ENCODE measurements at places on chromosomes 5 and 9. TPM values are rescaled to one million over a fixed set of nuclear protein-coding genes. Genes with fewer than 3 reads are reported as not detected.

DNA sequence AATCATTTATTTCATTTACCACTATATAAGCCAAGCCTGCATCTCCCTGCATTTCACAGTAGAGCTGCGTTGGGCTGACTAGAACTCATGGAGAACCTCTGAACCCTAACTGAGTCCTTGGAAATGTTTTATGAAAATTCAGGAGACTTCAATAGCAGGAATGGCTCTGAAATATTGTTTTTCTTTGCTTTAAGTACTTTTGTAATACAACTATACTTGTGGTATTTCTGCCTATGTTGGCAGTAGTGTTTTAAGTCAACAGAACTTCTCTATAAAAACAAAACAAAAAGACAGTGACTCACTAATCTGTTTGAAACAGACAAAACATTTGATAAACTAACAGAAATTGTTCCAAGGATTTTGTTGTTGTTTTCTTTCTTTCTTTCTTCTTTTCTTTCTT lies 489.2 kb upstream of the MEF2C start:
- DNase-seq: no peak

SOX30 gene
- 0.42 TPM for polyA plus RNA-seq

- no peak for DNase-seq
Measured at GRCh38 chr5:131998431-131999040, 12.9 kb downstream of the ACSL6 start.

C5orf58 gene
- polyA plus RNA-seq: 0.59 TPM

DNA sequence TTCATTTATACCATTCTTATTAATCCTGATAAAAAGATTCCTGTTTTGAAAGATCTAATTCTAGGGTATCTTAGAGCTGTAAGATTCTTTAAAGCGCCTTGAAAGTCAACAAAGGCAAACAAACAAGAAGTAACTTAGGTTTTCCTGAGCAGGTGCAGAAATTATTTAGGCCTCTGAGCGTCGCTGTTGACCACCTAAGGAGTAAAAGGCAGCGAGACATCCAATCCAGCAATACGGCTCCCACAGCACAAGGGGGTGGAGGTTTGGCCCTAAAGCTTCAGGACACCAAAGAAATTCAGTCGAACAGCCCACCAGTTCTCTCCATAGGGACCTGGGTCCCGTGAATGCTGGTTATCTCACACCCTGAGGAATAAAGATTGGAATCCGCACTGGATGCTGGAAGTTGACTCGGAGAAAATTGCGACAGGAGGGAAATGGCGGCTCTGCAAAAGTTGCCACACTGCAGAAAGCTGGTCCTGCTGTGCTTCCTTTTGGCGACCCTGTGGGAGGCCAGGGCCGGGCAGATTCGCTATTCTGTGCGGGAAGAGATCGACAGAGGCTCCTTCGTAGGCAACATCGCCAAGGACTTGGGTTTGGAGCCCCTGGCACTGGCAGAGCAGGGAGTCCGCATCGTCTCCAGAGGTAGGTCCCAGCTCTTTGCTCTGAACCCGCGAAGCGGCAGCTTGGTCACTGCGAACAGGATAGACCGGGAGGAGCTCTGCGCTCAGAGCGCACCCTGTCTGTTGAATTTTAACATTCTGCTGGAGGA lies at the start of gene PCDHGA2:
Gene PCDHGA2 (plus strand): TSS at position 223 of the 769 bp plus-strand sequence.
- DNase-seq: no peak

DNA sequence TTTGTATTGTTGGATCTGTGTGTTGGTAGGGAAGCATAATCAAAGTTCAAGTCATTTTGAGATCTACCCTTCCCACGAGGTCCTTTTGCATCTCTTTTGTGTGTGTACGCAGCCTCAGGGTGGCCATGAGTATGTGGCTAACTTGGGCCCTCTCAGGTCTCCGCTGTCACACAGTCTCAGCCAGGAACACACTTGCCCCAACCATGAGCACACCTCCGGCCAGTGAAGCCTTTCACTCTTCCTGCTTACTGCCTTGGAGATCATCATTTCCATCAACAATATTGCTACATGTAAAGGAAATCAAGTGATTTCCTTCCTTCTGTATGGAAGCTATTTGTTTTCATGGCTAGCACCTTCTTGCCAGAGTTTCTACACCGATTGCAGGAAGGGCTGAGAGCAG lies 13.9 kb downstream of the ZNF346 start:
- DNase-seq: no peak

PDE4D gene
- polyA plus RNA-seq: 40.4 TPM

DNA sequence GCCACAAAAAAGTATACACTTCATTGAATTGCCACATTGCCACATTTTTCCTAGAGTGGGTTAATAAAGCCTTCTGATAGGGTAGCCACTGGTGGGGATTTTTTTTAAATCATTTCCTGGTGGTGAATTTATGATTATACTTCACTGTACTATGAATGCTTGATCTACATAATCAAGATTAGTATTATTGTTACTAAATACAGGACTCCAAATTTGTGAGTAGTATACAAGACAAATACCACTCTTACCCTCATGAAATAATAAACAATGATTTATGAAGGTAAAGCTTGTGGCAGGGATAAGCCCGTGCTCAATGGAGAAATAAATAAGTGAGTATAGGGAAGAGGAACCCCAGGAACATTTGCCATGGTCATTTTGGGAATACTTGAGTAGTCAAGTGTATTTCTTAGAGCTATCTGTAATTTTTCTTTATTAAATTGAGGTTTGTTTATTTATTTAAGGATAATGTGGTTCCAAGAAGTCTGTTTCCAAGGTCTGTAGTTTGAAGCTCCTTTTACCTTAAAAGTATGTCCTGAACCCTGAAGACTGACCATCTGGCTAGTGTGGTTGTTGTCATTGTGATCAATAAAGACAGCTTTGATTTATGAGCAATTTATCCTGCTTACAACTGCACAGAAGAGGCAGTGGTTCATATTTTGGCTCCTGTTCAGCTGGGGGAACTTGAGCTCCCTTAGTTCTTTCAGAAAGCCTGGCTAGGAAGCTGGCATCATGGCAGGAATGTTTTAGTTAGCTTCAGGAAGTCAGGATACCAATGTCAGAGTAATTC lies 118.6 kb downstream of the ZSWIM6 start:
- no peak for DNase-seq
